T follicular helper cell (primary cell): ENCODE measurements at places on chromosomes 12 and 14.

GRCh38 chr12:49705479-49706134 is 1.6 kb downstream of the FMNL3 start:
- no peak for DNase-seq

DNA sequence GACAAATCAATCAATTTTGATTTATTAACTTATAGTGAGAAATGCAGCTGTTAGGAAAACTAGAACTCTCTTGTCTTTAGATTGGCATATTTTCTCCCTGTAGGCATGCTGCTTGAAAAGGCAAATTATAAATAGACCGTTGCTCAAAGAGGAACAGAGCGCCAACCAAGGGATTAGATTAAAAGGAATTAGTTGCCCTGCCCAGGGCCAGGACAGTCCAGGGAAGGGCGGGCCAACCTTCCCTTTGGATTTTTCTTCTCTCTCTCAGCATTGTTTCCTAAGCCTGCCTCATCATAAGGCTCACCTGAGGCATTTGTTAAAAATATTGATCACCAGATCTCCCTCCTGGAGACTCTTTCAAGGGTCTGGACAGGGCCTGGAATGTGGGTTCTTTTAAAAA is 8.6 kb downstream of the CIPC start:
- no peak for DNase-seq

DNA sequence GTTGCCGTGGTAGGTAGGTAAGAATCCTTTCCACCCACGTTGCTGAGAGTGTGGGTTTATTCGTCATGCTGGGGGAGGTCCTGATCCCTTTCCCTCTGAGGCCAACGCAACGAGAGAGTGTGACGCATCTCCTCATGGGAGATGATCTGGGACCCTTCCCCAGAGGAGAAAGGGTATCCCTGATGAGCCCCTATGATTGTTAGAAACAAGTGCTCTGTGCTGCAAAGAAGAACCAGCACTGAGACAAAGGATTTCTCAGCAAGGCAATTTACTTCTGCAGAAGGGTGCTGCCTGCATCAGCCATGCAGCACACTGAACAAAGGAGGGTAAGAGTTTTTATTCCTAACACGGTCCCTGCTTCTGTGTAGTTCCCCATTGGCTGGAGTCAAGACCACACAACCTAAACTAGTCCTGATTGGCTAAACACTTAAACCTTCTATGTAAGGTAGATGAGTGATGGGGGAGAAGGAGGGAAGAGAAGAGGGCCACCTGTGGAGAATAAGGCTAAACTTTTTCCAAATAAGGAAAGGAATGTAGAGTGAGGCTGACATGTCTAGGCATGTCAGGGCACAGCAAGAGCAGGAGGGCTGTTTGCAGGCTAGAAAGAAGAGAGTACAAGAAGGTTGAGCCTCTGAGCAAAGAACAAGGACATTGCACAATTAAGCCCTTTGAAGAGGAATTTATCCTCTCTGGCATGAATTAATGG is 21.3 kb downstream of the CLEC2A start:
- no peak for DNase-seq

- no peak for DNase-seq
These were observed 161.7 kb downstream of the BTG1 start for GRCh38 chr12:91983935-91984334.

DNA sequence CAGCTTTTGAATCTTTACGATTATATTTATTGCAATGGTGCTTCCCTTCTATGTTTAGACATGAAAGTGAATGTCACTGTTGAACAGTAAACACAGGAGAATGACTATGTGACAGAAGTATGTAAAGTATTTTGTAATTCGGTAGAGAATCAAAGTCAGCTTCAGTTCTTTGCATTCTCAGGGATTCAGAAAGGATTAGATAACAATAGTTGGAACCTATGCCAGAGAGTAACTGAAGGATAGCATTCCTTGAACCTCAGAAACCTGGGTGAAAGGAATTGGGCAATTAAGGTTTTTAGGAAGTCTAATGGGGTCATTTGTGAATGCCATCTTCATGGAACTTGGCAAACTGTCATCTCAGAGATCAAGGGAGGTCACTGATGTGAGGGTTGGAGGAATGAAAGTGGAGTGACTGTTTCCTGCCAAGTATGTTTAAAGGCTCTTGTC is 305.3 kb upstream of the DDHD1 start:
- no peak for DNase-seq

- DNase-seq = no peak
These were observed 372.8 kb upstream of the PRICKLE1 start for GRCh38 chr12:42962384-42962783.

- no peak for DNase-seq
These were observed 11.9 kb downstream of the NAA30 start for GRCh38 chr14:57402173-57402852.

DNA sequence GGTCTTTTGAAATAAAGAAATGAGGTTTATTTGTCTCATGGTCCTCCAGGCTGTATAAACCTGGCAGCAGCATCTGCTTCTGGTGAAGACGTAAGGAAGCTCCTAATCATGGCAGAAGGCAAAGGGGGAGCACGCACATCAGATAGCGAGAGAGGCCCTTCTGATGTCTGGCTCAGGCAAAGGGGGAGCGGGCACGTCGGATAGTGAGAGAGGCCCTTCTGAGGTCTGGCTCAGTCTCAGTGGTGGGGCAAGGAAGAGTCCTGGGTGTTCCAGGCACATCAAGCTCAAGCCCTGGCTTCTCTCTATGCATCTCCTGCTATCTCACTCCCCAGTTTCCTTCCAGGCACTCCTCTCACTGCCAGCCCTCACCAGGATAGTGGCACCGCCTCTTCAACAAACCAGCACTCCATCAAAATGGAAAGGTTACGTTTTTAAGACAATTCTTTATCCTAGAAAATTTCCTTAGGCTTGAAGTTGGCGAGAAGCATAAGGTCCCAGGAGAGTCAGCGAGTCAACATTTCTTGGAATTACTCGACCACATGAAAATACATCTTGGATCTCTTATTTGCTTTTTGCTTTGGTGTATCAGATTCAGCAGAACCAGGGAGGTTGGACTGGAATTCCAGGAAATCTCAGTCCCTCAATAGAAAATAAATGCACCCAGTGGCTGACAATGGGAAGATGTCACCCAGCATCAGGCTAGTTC is 189.6 kb upstream of the TMEM132C start:
- DNase-seq = no peak

- no peak for DNase-seq
These were observed 487.2 kb upstream of the SOX5 start for GRCh38 chr12:24436667-24437066.

- peak; percentile 69 for DNase-seq
These were observed 10.5 kb downstream of the ZFP36L1 start for GRCh38 chr14:68782091-68782981.

- DNase-seq = peak; percentile 16
These were observed 37.9 kb downstream of the A2ML1 start for GRCh38 chr12:8860165-8860961.

DNA sequence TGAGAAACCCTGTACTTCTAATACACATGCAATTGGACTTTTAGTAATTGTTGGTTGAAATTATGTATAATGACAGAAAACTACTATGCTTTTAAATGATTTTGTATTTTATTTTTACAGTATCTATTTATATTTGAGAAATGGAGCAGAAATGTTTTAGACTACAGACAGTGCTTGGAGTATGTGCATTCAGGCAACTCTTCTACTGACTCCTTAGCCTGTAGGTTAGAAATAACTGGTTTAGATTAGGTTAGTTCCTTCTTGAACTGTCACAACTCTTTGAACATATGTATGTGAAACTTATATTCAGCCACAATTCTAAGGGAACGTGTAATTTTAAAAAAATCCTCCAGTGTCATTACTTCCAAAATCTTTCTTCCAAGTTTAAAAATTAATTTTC is 1.7 kb downstream of the FGFR1OP2 start:
- DNase-seq = no peak

DNA sequence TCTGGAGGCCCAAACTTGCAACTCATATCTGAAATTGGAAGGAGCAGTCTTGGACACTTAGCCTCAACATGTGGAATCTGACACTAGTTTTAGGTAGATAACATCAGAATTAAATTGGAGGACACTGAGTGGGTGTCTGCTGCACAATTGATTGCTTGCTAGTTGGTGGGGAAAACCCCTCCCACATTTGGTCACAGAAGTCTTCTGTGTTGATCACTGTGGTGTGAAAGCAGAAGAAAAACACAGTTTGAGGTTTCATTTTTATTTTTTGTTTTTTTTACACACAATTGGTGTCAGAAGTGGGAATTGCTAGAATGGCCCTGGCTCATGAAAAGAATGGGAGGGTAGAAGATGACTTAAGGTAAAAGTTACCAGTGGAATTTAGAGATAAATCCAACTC is 78.0 kb upstream of the CD163 start:
- DNase-seq = no peak

- no peak for DNase-seq
These were observed at the start of gene FAM181A for GRCh38 chr14:93926873-93927799. TSS of gene FAM181A (plus strand) at chr14:93927344. CDS start at chr14:93928286, 942 bp downstream.

GRCh38 chr12:10136637-10137205 is 6.7 kb upstream of the CLEC7A start:
- DNase-seq = no peak

GRCh38 chr14:92427096-92427495 is 86.5 kb upstream of the RIN3 start:
- DNase-seq = no peak

GRCh38 chr14:61836184-61836583 is 74.0 kb downstream of the SNAPC1 start:
- DNase-seq = no peak

DNA sequence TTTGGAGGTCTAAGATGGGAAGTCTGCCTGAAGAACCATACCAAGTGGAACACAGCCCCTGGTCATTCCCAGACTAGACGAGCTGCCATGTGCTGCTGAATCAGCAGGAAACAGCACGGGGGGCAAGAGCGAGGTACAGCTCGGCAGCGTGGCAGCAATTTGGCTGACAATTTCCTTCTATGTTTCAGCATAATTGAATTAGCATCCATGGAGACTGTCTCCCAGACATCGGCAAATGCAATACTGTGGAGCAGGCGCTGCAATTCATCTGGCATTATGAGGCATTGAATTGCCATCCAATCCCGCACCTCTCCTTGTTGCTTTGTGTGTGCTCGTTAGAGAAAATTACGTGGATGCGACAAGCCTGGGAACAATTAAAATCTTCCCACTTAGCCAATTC is 46.0 kb upstream of the CCDC60 start:
- DNase-seq = no peak

DNA sequence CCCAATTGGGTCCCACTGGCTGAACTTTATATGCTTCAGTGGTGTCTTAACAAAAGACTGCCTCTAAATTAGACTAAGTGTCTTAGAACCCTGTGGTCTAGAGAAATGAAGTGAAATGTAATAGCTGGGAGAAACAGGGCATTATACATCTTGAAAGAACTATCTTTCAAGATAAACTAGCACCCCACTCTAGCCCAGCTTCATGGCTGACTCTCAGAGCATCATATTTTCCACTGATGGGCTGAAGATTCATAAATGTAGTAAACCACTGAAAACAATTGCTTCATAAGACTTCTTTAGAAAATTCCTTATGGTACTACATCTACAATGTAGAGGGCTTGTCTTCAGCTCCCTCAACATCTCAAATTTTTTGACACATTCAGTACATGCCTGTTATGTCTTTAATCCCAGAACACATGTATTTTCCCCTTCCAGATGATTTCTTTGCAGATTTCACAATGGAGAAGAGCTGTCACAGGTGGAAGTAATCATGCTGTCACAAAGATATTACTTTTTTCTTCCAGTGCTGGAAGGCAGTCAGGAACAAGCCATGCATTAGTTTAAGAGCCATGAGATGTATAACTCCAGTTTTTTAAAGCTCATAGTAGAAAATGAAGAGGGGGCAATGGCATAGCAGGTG is 48.5 kb downstream of the IFNG-AS1 start:
- DNase-seq = no peak

- DNase-seq = no peak
These were observed 3.9 kb downstream of the BLTP3B start for GRCh38 chr12:100138803-100139098.

GRCh38 chr14:42045383-42045782 is 438.7 kb downstream of the LRFN5 start:
- no peak for DNase-seq

- no peak for DNase-seq
These were observed 175.1 kb downstream of the SLC38A4 start for GRCh38 chr12:46650688-46651087.

GRCh38 chr12:103331643-103332042 is 164.1 kb downstream of the C12orf42 start:
- DNase-seq = no peak

DNA sequence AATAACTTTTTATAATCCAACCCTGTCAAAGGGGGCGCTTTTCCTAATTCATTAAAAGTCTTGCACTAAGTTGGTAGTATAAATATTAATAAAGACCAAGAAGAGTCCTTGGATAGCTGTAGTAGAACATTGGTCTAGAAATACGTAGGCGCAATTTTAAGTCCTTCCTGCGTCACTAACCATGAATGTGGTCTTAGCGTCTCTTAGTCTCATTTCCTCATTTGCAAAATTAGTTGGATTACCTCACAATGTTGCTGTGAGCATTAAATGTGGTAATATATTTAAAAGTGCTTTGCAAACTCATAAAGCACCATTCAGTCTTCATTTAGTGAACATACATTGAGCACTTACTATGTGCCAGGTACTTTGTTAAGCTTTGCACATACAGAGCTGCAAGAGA is 149.7 kb downstream of the AEBP2 start:
- DNase-seq = no peak

DNA sequence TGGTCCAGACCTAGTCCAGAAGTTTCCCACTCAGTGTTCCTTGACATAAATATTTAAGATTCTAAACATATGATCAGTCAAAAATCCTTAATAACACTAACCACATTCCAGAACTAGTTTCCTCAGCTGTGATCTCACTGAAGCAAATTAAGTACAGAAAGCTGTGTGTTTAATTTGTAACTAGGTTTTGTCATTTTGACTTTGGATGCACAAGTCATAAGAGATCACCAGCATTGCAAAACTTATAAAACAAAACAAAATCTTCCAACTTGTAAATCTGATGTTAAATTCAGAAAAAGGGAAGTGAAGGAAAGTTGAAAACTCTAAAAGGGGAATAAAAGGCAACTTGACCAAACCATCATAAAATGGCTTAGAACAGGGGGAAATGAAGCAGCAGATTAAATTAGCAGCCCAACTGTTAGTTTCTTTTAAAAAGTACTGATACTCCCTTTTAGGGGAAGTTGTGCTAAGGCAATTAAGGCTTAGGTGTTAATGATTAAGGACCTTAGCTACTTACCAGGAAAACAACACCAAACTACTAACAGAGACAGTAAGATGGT is 56.6 kb downstream of the SH2B3 start:
- no peak for DNase-seq

- no peak for DNase-seq
These were observed 137.0 kb upstream of the LMNTD1 start for GRCh38 chr12:25689996-25690501.

- no peak for DNase-seq
These were observed 606.1 kb downstream of the SLC16A7 start for GRCh38 chr12:60201891-60202290.

DNA sequence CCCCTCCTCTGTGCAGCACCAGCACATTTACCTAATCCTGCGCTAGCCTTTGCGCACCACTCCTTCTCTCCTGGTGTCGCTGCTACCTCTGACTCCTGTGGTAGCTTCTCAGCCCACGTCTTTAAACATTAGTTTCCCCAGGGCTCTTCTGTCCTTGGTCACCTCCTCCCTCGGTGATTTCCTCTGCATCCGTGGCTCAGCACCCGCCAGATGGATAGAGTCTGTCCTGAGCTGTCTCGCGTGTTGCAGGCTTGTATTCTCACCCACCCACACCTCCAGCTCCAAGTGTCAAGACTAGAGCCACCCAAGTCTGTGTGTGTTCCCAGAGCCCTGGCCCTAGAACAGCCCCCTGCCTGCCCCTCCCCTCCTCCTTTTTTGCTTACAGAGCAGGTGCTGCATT is 83.2 kb downstream of the EML1 start:
- DNase-seq = no peak

GRCh38 chr14:37709419-37710195 is 114.2 kb downstream of the TTC6 start:
- DNase-seq = no peak

GRCh38 chr14:75469606-75470237 is 41.9 kb downstream of the JDP2 start:
- no peak for DNase-seq
